ENCODE measurements at places on chromosomes 13 and 19.

GRCh38 chr19:7668842-7669241 lies at the start of gene RETN:
TSS of gene RETN (plus strand) at chr19:7669049. CDS start at chr19:7669327, 278 bp downstream.
- no peak for DNase-seq

DNA sequence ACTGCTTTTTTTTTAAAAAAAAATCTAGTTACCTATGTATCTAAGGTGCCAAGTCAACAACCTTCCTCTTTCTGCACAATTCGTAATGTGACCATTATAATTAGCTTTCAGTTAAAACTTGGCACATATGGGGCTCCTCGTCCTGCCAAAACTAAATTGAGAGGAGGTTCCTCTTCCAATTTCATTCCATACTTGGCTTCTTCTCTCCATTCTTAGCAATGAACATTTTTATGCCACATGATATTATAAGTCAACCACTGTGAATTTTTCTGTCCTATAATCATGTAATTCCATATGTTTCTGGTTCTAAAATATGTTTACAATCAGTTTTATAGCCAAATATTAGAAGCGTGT lies 177.0 kb downstream of the DCLK1 start:
- peak; percentile 52 for DNase-seq

DNA sequence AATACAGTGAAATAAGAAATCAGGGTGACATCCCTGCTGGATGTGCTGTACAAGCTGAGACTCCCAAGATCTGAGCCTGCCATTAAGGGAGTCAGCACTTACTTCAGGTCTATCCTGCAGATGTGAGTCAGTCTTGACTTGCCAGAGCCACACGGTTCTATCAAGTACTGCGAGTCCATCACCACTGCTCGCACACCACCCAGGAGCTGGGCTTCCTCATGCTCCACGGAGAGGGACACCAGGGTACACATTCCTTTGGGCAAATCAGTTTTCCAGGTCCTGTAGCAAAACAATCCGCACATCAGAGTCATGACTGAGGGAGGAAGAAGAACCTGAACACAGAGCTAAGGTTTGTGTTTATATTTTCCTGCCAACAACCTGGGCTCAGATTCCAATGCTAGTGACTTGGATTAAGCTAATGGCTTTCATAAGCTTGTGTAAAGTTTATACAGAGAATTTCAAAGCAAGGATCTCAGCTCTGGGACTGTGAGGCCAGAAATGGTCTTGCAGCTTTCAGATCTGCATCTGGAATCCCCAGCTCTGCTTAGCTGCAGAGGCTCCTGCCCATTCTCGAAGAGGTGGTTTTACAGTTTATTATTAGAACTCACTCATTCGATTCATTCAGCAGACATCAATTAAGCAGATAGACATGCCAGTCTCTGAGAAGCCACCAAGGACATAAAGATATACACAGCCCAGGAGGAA lies 90.6 kb downstream of the KL start:
- no peak for DNase-seq

DNA sequence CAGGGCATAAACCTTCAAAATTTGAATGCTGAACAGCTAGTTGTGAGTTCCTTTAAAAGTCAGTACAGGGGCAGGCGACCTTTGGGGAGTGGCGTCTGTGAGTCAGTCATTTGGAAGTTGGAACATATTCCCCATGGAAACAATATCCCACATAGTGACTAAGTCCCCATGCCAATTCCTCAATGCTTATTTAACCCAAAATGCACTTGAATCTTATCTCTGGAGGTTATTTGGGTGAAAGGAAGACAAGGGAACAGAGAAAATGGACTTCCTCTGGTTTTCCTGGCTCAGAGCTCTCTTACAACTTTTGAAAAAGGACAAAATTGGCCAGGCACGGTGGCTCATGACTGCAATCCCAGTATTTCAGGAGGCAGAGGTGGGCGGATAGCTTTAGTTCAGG lies 479.2 kb upstream of the NBEA start:
- DNase-seq, result no peak

GRCh38 chr13:30103161-30103840 lies 204.1 kb downstream of the KATNAL1 start:
- DNase-seq, result no peak

GRCh38 chr19:10260141-10260584 lies 8.1 kb downstream of the MRPL4 start:
- DNase-seq, result no peak

DNA sequence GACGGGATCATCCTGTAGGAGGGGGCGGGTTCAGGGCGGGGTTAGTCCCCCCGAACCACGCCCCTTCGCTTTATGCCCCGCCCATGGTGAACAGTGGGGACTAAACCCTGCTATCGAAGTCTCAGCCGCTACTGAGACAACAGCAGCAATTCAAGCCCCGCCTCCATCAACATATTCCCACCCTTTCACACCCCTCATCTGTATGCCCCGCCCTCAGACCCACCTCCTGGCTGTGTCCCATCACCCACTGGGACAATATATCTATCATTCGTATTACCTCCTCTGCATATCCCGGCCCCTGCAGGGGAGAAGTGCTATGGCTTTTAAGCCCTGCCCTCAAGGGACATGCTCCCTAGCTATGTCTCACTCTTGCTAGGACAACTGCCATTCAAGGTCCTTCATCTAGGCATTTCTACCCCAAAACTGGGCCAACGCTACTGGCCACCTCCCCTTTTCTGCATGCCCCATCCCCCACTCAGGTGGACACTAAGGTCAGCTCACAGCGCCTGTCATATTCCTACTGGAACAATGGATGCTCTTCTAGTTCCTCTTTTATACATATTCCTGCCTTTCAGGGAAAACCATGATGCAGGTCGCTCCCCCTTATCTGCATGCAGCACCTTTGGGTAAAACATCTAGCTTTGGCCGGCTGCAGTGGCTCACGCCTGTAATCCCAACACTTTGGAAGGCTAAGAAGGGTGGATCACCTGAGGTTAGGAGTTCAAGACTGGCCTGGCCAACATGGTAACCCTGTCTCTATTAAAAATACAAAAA lies 11.9 kb downstream of the LRFN1 start:
- no peak for DNase-seq

DNA sequence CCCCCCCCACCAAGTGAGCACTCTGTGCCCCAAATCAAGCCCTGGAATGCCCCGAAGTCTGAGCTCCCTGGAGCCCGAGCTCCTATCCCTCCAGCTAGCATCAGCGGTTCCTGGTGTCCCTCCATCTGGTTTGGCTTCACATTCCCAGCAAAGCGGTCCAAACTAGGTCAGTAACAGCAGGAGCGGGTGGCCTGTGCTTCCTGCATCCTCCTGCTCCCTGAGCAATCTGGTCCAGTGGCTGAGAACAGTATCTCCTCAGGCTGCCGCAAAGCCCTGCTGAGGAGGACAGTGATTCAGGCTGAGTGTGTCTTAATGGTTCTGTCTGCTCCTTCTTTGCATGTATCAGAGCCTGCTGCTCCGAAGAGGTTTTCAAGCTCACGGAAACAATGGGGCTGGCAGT lies 25.9 kb downstream of the RASL11A start:
- no peak for DNase-seq

DNA sequence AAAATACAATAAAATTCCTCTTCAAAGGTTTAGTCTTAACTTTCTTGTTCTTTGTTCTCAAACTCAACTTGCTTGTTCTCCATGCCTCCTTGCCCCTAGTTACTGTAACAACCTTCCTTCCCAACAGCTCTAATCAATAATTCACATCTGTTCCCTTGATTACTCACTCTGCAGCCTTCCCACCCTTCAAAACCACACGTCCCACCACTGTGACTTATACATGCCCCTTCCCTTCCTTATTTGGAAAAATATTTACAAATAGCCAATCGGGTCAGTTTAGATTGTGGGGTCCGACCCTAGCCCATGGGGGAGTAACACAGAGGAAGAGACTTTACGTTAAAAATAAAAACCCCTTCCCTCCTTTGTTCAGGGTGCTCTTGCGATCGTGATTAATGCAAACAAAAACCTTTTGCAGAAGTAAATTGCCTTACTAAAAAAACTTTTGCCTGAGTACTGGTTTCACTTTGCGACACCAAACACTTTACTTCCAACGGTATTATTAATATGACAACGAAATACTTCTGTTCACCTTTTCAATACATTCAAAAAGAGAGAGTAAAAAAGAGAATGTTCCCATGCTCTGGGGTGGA lies 512 bp upstream of the ZNF93 start:
- peak; percentile 62 for DNase-seq

GRCh38 chr13:110536006-110536693 lies 25.4 kb downstream of the RAB20 start:
- no peak for DNase-seq

DNA sequence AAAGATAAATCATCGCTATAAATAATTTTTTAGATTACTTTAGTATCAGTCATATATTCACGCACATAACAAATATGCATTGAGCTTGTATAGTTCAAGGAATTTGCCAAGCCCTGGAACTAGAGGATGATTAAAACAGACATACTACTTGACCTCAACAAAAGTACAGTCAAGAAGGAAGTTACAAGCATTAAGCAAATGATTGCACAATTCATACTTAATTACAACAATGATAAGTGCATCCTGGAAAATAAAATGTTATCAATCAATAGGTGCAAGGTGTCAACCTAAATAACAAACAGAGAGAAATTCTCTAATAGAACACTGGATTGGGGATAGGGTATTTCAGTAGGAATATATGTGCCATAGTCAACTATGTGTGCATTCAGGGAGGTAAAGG lies 491.2 kb downstream of the GPC5 start:
- no peak for DNase-seq

GRCh38 chr13:112641456-112642089 lies 48.3 kb upstream of the ATP11A start:
- no peak for DNase-seq

DNA sequence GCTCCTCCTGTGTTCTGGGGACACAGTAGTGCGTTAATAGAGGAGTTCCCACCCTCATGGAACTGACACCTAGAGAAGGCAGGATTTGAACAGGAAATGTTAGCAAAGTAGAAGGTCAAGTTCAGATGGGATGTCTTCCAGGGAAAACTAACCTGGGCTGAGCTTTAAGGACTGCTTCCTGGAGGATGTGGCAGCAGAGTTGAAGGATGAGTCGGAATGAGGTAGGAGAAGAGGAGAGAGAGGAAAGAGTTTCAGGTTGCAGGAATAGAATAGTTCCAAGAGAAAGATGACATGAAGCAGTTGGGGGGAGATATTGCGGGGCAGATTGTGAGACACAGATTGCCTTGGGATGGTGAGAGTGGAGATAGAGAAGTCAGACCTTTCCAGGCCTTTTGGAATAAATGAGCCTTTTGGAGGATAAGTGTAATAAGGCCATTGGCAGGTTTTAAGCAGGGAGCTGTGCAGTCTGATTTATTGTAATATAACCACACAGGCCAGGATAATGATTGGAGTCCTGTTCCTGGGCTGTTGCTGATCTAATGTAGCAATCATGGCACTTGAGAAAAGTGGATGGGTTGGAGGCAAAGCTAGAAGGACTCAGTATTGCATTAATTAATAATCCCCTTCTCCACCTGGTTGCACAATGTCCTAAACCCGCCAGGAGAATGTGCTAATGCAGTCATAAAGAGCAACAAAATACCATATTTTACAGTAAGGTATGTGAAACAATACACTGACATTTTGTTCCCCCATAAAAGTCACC lies 205.4 kb downstream of the SHISA2 start:
- DNase-seq, result no peak

GRCh38 chr13:93450191-93450621 lies 223.6 kb downstream of the GPC6 start:
- DNase-seq, result no peak

DNA sequence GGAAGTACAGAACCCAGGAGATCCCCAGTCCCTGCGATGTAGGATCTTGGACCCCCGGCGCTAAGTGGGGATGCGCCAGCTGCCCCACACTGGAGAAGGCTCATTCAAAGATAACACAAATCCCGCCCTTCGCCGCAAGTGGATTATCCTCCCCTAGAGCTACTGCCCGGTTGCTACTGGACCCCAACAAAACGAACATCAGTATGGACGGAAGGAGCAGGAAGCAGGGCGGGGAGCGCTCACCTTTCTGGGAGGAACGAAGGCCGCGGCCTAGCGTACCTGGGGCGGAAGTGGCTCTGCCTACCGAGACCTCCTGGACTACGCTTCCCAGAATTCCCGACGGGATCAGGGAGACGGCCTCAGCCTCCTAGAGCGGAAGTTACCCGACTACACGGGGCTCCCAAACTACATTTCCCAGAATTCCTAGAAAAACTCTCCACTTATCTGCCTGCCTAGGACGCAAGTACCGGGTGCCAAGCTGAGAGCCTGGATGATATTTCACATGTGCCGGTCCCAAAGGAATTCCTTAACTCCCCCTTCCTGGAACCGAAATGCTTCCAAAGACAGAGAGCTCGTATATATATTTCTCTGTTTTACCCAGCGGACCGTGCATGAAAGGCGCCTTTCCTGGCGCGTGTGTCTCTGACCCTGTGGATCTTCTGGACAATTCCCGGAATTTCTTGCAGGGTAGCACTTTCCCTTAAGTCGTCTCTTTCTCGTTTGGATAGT lies at the start of gene ZNF112:
TSS of gene ZNF112 (minus strand) at position 298 of the 729 bp plus-strand sequence. CDS start 16,141 bp downstream, outside the sequence.
- DNase-seq, result peak; percentile 94

DNA sequence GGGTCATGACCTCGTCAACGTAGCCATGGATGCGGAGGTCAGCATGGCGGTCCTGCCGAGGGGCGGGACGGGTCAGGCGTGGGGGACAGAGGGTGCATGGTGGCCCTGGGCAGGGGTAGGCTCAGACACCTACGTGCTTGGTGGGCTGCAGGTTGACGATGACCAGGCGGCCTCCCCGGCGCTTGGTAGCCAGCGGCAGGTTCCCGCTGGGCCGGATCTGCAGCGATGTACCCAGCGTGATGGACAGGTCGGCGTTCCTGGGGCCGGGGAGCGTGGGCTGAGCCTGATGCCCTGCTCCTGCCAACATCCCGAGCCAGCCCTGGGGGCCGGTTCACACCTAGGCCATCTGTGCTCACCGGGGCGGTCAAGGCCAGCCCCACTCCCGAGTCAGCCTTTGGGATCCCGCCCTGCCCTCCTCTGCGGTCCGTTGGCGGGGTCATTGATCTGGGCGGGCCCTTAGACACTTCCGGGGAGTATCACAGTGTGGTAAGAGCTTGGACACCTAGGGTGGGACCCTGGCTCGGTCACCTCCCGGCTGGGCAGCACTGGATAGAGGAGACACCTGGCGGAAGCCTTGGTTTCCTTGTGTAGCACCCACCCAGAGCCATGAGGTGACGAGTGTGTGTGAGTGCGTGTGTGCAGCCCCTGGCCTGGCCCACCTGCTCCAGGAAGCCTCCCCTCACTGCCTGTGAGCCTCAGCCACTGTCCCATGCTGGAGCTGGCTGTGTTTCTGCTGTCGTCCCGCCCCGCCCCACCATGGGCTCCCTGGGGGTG lies 7.3 kb downstream of the SIRT6 start:
- DNase-seq, result no peak

Data from NCI-H1105 treated with DMSO at 0.1 percent for 48 hours (cell line).